ENCODE measurements at places on chromosomes 2 and 18. TPM values are rescaled to one million over a fixed set of nuclear protein-coding genes. Genes with fewer than 3 reads are reported as not detected.

The TAF1B gene
- total RNA-seq = 10.8 TPM

The INHA gene
- total RNA-seq = not detected

The MCM6 gene
- total RNA-seq = 16.4 TPM

The IL37 gene
- total RNA-seq = not detected

The GPBAR1 gene
- 0.26 TPM for total RNA-seq

The SULT1C4 gene
- 2.1 TPM for total RNA-seq

The TMEM169 gene
- total RNA-seq = 0.16 TPM

The SERPINB4 gene
- 0.64 TPM for total RNA-seq

The LRP2 gene
- not detected for total RNA-seq

The SMYD5 gene
- total RNA-seq = 21.3 TPM

The STK36 gene
- 7.6 TPM for total RNA-seq

The LIMS4 gene
- total RNA-seq = not detected

The KLF7 gene
- 12.9 TPM for total RNA-seq

The DCC gene
- total RNA-seq = under 0.01 TPM

The CFAP221 gene
- total RNA-seq = not detected

The OR6B2 gene
- total RNA-seq = not detected

The ADAM17 gene
- 32.7 TPM for total RNA-seq

The SLC4A1AP gene
- 22.4 TPM for total RNA-seq

The CXCR2 gene
- total RNA-seq = 0.24 TPM

The TMEM131 gene
- total RNA-seq = 14.2 TPM

The ANKRD29 gene
- 2.3 TPM for total RNA-seq

Measured in epithelial cell of alveolus of lung (primary cell).